ENCODE measurements at places on chromosomes 2 and 18.

DNA sequence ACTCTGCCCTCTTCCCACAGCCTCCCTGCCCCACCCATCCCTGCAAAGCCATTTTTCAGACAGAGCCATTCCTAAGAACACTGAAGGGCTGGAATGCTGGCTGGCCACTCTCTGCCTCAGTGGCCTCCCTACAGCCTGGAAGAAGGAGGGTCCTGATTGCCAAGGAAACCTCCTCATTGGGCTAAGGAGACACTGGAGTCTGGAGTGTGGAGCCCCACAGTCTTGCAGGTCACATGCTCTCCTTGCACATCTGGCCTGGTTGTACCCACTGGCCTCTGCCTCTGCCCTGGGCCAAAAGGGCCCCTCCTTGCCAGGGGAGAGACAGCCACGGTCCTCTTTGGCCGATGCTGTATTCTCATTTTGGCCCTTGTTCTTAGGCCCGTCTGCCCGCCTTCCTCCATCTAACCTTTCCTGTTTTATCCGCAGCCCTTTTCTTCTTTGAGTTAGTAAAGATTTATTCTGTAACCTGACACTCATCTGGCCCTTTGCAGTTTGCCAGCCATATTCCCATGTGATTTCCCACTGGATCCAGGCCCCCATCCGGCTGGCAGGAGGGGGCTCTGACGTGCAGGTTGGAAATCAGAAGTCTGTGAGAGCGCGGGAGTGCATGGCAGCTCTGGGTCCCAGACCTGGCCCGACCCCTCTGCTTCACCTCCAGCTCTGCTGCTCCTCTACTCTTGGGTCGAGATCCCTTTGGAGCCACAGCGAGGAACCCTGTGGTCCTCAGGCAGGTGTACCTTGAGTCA is 11.0 kb upstream of the CATIP start:
- DNase-seq: no peak

DNA sequence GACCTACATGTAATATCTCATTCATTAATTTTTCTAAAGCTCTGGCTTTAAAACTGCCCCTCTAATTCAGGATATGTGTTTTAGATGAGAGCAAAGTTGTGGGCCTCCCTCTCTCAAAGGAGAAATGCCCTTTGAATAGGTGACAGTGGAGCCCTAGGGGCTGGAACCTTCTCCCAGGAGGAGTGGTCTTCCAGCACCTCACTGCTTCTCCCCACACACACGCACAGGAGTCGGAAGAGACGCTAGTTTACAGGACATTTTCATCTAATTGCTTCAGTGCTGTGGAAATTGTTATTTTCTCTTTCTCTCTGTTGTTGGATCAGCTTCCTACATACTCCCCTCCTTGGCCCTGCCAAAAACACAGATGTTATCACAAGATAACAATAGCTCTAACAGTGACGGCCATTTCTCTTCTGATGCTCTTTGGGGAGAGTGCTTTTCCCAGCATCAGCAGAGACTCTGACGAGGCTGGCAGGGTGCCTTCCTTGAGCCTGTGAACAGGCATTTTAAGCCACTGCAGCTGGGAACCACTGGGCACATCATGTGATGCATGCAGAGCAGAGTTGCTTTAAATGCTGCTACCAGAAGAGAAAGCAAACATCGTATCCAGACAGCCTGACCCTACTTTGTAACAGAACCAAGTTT is 209.4 kb upstream of the SP5 start:
- no peak for DNase-seq

GRCh38 chr2:172281648-172282570 is 145.5 kb upstream of the ITGA6 start:
- no peak for DNase-seq

DNA sequence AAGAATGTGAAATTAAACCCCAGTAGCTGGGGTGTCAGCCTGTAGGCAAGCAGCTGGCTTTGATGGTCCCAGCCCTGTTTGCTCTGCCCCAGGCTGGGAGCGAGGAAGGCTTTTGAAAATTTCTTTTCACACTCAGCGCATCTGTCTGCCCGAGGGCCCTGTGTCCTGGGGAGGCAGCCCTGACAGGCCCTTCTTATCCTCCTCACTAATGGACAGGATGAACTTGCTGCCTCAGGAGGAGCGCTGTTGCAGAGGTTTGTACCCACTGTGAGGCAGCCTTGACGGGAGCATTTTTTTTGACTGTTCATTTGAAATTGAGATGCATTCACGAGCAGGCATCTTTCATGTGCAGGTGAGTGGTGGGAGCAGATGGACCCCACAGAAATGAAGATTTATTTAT is 62.4 kb downstream of the SERPINB8 start:
- no peak for DNase-seq

- DNase-seq: no peak
These were observed 220.2 kb upstream of the SMAD7 start for GRCh38 chr18:49170925-49171505.

- DNase-seq: no peak
These were observed 234.4 kb upstream of the FIGN start for GRCh38 chr2:163970058-163970813.

DNA sequence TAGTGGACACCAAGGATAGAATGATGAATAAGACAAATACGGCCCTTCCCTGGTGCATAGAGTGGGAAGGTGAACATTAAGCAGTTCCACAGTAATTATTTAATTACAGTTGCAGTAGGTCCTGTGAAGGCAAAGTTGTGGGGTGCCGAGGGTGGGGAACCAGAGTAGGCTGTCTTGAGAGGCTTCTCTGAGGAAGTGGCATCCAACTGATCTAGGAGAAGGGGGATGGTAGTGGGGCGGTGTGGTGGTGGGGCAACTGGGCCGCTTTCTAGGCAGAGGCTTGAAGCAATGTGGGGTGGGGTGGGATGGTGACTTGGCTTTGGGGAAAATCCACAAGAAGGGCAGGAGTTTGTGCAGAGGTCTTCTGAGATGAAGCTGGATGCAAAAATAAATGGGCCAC is 11.7 kb downstream of the ACSL3 start:
- DNase-seq: no peak

GRCh38 chr18:35618696-35619095 is 37.2 kb downstream of the GALNT1 start:
- DNase-seq: no peak

- no peak for DNase-seq
These were observed 165.0 kb downstream of the DIS3L2 start for GRCh38 chr2:232126301-232127099.

DNA sequence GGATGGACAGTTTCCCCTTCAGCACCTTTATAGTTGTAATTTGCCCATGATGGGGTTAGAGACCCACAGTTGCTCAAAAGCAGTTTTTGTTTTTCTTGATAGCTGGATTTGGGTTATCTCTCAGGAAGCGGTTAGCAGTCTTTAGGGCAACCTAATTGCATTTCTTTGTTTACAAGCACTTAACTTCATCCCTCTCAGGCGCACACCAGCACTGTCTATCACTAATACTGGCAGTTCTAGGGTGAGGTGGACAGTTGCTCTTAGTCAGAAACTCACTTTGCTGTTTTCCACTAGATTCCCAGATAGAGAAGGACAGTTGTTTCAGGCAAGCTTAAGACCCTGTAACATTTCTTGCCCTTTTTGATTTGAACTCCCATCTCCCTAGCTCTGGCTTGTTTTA is 146.0 kb downstream of the AGAP1 start:
- DNase-seq: no peak

- DNase-seq: no peak
These were observed 64.3 kb upstream of the TTN start for GRCh38 chr2:178871536-178871935.

DNA sequence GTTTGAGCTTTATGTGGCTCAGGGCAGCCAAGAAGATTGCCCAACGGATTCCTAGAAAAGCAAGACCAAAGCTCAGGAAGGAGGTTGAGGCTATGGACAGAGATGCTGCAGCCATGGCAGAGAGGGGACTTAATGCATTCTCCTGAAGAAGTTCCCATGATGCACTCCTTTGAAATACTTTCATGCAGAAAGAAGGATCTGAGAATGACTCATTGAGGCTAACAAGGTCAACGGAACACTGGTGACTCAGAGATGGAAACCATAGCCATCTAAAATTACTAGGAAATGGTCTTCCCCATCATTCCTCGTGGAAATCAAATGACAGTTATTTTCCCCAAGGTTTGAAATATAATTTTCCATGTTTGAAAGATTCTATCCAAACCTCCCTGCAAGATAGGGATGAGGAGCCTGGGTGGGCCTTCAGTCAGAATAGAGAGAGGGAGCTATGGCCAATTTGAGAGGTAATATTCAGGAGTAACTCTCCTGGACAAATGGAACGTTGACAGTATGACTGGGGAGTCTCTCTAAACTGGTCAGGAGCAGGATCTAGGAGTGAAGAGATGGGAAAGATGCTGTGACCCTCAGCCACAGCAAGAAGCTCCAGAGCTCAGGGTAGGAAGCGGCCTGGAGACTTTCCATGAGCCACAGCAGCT is 63.0 kb downstream of the REEP1 start:
- DNase-seq: no peak

- no peak for DNase-seq
These were observed 61.3 kb upstream of the RAPGEF4 start for GRCh38 chr2:172674034-172674967.

- no peak for DNase-seq
These were observed 31.0 kb upstream of the BBS5 start for GRCh38 chr2:169448316-169448715.

DNA sequence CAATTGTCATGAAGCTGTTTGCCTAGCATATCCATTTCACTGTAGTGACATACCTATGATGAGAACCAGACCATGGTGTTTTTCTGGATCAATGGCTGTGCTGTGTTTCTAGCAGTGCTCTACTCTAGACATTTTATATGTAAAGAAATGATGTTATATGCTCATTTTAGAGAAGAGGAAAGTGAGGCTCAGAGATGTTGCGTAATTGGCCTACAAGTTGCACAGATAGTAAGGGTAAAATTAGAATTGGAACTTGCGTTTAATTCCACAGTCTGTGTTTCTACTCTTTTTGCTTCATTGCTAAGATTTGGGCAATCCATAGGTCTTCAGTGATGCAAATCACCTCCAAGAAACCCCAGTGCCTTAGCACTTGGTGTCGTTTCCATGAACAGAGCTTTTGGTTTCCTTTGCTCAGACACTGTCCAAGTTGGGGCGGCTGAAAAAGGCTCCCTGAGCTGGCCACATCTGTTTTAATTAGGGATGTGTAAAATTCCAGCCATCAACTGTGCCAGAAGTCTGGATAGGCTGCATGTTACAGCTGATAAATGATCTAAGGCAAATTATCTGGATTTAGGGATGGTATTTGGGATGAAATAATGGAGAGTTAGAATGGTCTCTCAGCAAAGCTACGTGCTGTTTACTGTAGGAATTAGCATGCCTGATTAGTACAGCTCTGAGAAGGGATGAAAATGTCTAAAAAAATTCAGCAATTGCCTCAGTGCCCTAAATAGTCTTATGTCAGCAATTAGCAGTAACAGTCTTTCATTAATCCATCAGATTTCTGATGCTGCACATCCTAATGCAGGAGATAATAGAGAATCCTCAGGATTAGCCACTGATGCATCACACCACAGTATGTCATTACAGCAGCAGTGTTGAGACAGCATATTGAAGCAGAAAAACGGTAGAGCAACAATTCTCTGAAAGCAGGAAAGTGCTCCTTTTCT is 65.3 kb downstream of the PTPRM start:
- no peak for DNase-seq

- no peak for DNase-seq
These were observed 91.7 kb upstream of the MMADHC start for GRCh38 chr2:149679286-149679685.

GRCh38 chr2:140108706-140109475 is 1328.7 kb upstream of the NXPH2 start:
- no peak for DNase-seq

DNA sequence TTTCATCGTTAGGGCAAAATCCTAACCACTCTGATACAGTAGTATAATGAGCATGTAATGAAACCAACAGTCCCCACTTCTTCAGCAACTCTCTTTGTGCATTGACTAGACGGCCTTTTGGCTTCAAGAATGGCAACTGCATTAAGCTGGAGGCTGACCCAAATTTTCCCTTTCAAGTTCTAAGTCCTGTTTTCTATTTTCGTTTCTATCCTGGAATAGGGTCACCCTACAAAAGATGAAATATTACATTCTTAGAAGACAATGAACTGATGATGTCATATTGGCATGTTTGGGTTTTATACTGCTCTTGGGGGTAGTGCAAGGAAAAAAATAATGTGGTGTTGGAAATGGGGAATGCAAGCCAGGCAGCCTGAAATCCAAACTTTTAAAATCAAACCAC is 254.4 kb downstream of the ETAA1 start:
- DNase-seq: no peak

GRCh38 chr2:179910735-179911113 is 49.3 kb upstream of the ZNF385B start:
- DNase-seq: no peak

Data from D341Med (cell line).